ENCODE measurements at places on chromosomes 6 and 20. TPM values are rescaled to one million over a fixed set of nuclear protein-coding genes. Genes with fewer than 3 reads are reported as not detected.

C20orf141 gene
- total RNA-seq: not detected

DNA sequence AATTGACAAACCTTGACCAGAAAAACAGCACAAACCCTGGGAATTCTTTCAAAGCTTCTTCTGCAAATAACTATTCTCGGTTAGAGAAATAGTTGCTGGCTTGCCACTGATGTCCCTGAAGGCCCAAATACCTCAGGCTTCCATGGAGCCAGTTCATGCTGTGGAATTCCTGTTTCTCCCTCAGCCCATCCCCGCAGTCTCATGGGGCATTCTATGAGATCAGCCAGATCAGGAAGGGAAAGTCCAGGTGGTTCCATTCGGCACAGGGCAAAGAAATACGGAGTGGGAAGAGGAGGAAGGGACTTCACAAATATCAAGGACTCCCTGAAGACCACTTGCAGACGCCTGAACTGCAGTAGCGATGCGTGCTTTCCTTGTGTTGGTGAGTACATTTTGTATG is 63.3 kb downstream of the MYLK4 start:
- DNase-seq: no peak

GRCh38 chr6:136173519-136174507 is 76.3 kb downstream of the MTFR2 start:
- no peak for DNase-seq

- DNase-seq: peak; percentile 77
Measured at GRCh38 chr6:139337830-139338229, 36.6 kb downstream of the CITED2 start.

DNA sequence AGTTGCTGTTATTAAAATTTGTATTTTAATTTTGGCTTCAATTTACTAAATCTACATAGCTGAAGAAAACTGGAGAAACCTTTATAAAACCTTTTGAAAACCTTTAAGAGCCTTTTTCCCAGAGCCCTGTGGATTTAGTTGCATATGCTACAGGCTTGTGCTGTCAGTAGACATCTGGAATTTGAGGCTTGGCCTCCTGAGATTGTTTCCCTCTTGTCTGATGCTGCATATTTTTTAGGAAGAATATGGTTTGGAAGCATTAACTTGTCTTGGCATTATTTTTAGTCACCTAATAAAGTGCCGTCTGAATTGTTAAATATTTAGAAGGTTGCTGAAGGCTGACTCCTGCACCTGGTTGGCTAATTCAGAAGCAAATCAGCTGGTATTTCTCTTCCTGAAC is 369.4 kb downstream of the UTRN start:
- DNase-seq: no peak

ME1 gene
- total RNA-seq: 21.0 TPM

TFAP2A gene
- total RNA-seq: 0.23 TPM

SIRPB1 gene
- 1.8 TPM for total RNA-seq

DNA sequence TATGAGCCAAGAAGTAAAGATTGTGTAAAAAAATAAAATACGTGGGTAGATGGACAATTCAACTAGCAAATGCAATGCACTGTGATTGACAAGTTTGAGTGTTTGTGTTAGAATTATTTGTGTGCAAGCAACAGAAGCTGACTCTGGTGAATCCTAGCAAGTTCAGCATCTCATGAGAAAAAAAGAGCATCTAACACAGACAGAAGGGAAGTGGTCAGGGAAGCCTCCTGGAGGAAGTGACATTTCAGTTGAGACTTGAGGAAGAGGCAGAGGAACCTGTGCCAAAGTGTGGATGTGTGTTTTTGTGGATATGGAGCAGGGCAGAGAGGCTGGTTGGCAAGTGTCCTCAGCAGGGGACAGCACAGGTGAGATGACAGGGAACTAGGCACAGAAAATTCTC is 248.7 kb downstream of the ZNF217 start:
- DNase-seq: no peak

SPATS1 gene
- total RNA-seq: not detected

THBD gene
- 54.0 TPM for total RNA-seq

GPRC6A gene
- not detected for total RNA-seq

- DNase-seq: no peak
Measured at GRCh38 chr20:18852318-18852717, 38.7 kb downstream of the SCP2D1 start.

- DNase-seq: no peak
Measured at GRCh38 chr20:4891997-4892396, 109.3 kb downstream of the SLC23A2 start.

SLC17A2 gene
- total RNA-seq: not detected

DNA sequence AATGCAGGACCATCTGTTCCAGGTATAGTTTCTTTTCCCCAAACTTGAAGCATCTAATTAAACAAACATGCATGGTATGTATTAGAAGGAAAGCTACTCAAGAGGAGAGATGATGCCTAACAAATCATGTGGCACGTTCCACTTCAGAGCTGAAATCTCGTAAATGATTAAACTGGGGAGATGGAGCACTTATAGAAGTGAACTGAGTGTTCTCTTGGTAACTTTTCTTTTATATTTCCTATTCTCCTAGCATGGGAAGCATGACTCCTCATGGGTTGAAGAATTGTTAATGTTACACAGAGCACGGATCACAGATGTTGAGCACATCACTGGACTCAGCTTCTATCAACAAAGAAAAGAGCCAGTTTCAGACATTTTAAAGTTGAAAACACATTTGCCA is 61.1 kb downstream of the CCN2 start:
- DNase-seq: no peak

GRCh38 chr6:143941852-143942627 is 66.0 kb downstream of the PLAGL1 start:
- DNase-seq: peak; percentile 83

Data from aorta (tissue), 5 donors.